ENCODE measurements at places on chromosomes 5 and 9.

- DNase-seq: no peak
Measured at GRCh38 chr5:140996060-140996459, 29.8 kb downstream of the PCDHAC2 start.

- no peak for DNase-seq
Measured at GRCh38 chr5:150766251-150766650, 7.4 kb upstream of the DCTN4 start.

- DNase-seq: no peak
Measured at GRCh38 chr9:133712221-133713100, 25.7 kb downstream of the SARDH start.

- DNase-seq: no peak
Measured at GRCh38 chr9:20848490-20848889, 164.4 kb downstream of the FOCAD start.

DNA sequence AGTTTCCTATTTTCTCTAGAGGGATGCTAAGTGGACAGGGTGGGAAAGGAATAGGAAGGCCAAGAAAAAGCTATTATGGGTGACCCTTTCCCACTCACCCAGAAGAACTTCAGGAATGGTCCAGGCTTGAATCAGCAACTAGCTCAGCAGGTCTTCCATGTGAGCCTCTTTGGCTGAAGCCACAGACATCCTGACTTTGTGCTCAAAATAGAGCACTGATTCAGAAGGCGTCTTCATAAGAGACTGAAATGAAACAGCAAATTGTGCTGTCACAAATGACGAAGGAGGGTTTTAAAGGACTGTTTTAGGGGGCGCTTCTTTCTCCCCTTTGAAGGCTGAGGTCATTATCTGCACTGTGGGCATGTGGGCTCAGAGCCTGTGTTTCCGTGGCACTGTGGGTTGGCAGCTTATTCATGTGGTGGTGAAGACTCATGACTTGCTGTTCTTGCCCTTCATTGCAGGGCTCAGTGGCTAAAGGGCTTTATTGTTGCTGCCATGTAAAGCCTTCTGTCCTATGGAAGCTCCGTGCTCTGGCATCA, 65.8 kb upstream of the NFIL3 start:
- DNase-seq: no peak

- no peak for DNase-seq
Measured at GRCh38 chr5:170426786-170427185, 37.6 kb upstream of the KCNMB1 start.

- DNase-seq: no peak
Measured at GRCh38 chr5:52692039-52692438, 95.7 kb upstream of the ITGA1 start.

GRCh38 chr5:134125039-134126015, 10.8 kb downstream of the TCF7 start:
- DNase-seq: peak; percentile 77

DNA sequence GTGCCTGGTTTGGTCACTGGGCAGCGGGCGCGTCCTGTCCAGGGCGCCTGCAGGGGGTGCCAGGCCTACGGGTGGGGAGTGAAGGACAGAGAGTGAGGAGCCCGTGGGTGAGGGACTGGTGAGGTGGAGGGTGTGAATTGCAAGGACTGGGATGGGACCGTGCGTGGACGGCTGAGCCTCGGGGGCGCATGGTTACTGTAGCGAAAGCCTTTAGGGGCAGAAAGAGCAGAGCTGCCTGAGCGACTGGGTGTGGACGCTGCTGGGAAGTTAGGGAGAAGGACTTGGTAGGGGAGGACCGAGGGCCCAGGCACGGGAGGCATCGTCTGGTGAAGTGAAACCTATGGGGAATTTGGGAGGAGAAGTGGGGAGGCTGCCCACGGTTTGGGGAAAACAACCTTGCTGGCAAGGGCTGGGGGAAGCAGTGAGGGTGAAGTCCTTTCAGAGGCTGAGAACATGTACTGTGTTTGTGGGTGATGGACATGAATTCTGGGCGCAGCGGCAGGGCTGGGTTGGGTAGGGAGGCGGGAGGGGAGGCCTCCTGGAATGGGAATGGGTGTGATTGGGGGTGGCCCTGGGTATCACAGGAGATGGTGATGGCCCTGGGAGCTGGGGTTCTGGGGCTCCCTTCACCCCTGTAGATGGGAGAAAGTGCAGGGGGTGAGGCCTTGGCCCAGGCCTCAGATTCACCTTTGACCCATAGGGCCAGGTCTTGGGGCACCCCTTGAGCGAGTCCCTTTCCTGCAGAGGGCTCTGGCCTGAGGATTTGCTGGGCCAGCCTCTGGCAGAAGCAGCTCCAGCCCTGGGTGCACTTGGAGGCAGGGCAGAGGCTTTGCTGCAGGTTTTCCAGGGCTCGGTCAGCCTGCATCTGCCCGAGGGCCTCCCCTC, 1.7 kb upstream of the TOR4A start:
- DNase-seq: no peak

GRCh38 chr5:102893942-102894341, 138.8 kb downstream of the PAM start:
- DNase-seq: no peak

GRCh38 chr5:75612226-75612569, 945 bp downstream of the ANKDD1B start:
- no peak for DNase-seq

DNA sequence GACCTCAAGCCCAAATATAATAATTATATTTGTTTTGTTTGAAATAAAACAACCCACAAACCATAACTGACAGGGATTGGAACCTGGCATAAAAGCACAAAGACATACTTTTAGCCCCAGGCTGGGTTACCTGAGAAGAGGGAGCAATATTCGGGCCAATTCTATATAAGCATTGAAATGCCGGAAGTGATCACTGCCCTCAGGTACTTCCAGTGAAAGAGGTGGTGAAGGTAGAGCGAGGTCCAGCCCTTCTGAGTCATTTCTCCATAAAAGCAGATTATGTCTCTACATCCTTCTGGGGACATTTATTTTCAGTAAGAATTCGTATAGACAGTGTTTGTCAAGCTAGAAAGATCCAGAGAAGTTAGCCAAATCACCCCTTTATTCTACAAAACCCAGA, 59.6 kb downstream of the GCNT4 start:
- no peak for DNase-seq

DNA sequence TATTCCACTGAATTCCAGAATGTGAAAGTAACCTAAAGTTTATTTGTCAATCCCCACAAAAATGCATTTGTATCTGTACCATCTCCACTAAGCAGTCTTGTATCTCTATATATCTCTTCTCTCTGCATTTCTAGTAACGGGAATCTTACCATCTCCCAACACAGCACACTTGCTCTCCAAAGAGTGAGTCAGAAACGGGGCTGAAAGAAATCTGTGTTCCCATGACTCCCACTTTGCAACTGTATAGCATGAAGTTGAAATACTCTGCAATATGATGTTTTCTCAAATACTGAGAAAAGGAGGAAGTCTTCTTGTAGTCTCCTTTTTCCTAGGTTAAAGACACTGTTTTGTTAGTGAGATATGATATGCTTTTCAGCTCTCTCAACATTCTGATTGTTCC, 848.8 kb upstream of the ACO1 start:
- DNase-seq: no peak

DNA sequence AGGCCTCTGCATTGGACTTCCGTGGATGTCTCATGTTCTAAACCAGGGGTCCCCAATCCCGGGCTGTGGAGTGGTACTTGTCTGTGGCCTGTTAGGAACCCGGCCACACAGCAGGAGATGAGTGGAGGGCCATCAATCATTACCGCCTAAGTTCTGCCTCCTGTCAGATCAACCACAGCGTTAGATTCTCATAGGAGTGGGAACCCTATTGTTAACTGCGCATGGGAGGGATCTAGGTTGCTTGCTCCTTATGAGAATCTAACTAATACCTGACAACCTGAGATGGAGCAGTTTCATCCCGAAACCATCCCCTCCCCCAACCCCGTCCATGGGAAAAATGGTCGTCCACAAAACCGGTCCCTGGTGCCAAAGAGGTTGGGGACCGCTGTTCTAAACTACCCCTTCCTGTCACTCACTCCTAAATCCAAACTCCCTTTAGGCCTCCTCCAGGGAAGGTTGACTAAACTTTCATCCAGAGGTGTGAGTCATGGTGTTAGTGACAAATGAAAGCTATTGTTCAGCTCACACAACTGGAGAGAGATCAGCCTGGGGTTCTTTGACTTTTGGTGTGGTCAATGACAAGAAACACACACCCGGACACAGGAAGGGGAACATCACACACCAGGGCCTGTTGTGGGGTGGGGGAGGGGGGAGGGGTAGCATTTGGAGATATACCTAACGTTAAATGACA, 9.5 kb downstream of the KCNV2 start:
- no peak for DNase-seq

GRCh38 chr5:6427694-6428093, 21.0 kb upstream of the UBE2QL1 start:
- peak; percentile 63 for DNase-seq

DNA sequence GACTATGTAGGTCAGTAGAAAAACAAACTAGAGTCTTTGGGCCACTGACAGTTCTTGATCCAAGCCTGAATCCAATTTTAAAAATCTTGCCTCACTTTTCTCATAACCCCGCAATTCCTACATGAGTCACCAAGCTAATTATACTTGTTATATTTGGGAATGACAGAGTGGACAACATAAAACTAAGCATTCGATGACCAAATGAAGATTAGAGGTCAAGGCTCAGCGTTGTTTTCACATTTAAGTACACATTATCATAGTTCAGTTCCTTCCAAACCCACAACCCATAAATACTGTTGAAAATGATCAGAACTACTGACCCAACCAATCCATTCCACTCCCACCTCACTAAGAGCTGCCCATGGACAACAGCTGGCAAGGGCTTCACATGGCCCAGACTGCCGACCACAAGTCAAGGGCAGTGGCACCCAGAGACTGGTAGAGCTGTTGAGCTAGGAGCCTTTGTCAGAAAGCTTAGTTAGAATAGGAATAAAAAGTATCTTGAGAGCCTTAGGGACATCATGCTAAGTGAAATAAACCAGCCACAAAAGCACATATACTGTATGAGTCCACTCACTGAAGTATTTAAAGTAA, 64.2 kb downstream of the MYO10 start:
- no peak for DNase-seq

GRCh38 chr9:103355000-103355399, 359.9 kb downstream of the CYLC2 start:
- no peak for DNase-seq

DNA sequence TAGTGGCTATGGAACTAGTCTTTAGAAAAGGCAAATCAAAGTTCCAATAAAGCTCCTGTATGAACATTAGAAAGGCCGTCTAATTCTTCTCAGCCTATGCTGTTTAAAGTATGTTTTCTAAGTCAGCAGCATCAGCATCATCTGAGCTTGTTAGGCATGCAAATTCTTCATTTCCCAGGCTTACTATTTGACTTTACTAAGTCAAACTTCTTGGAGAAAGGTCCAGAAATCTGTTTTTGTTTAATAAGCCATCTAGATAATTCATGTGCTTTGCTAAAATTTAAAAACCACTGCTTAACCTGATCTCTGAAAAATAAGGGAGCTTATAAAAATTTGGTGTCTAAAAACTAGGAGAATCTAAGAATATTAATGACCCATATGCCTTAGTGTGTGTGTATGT, 200.2 kb upstream of the SGCD start:
- DNase-seq: no peak

DNA sequence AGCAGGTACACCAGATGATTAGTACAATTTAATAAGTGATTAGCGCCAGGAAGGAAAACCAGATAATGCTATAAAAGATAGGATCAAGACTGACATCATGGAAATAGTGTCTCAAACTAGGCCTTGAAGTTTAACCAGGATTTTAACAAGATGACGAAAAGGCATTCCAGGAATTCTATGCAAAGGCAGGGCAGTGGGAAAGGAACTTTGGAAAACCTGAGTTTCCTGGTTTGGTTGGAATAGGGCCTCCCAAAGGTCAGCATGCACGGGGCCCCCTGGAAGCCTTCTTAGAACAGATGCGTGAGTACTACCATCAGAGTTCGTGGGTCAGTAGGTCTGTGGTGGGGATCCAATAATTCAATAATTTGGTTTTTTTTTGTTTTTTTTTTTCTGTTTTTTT, 935.2 kb upstream of the DMAC1 start:
- DNase-seq: no peak

DNA sequence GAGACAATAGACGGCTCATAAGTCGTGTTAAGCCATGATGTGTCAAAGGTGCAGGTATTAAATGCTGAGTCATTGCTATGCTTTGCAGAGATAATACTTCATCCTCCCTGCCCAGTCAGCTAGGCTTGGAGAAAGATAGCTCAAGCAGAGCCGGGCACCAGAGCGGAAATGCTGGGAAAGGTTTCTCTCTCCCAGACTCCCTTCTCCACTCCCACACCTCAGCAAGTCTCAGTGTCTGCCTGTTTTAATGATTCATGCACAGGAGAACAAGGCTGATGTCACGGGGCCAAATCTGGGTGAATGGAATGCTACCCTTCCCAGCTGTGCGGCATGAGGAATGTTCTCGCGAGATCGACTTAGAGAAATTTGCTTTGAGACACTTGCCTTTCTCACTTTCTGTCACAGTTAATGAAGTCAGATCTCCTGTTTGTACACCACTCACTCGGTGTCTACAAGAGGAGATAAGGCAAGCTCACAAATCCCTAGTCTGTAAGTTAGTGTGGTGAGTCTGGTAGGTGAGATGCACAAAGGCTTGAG, 204.4 kb downstream of the EFNA5 start:
- peak; percentile 90 for DNase-seq

DNA sequence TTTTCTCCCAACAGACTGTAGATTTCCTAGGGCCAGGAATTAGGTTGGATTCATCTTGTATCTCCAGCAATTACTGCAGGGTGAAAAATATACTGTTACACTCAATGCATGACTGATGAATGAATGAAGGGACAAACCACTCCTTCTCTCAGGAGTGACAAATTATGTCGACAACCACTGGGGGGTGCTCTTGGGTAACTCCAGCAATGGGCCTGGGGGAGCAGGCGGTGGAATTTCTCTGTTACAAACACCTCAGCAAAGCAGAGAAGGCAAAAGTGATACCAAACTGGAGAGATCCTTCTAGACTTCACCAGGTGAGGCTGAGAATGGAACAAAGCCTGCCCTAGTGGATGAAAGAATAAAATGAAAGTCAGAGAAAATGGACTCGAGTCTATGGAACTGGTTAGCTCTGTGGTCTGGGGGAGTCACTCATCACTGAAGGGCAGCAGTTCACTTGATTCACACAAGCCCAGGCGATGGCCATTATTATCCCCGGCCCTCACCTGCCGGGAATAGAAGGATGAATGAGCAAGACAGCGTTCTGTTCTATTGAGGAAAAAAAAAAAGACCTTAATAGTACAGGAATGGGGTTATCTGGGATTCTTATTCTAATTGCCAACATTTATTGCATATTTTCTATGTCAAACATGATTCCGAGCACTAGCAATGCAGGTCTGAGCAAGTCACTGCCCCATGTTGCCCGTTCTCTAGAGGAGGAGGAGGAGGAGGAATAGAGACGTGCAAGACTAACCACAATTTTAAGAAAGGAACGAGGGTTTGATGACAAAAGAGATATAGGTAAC, 341.1 kb downstream of the ASTN2 start:
- peak; percentile 25 for DNase-seq

GRCh38 chr5:9040475-9040874, 505.4 kb downstream of the SEMA5A start:
- no peak for DNase-seq

GRCh38 chr9:76200315-76200714, 193.9 kb downstream of the RFK start:
- no peak for DNase-seq

- no peak for DNase-seq
Measured at GRCh38 chr9:27771803-27772545, 198.7 kb upstream of the C9orf72 start.

Data from PC-9 (cell line).